ENCODE measurements at places on chromosomes 12 and 14.

GRCh38 chr14:104462651-104463630, 116.6 kb upstream of the C14orf180 start:
- no peak for DNase-seq

DNA sequence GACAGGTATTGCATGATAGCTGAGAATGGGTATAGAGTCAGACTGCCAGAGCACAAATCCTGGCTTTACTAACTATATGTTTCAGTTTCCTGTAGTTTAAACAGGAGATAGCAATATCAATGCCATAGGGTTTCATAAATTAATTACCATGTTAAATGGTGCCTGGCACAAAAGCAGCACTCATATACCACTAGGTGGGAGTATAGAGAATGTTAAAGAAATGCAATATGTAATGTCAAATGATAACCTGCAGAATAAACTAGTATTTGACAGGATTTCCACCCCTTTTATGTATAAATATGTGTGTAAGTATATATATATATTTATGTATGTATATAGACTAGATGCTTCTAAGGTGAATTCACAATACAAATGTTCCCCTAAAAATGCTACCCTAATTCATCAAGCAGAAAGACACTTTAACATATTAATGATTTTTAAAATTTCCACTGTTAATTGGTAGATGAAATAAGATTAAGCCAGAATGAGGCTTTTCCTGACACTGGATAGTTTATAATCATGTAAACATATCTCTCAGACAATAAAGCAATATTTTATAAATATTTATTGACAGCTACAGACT, 8.6 kb downstream of the WDR89 start:
- DNase-seq: no peak

GRCh38 chr12:26097046-26097878, 27.6 kb downstream of the BHLHE41 start:
- DNase-seq: no peak

- DNase-seq: peak; percentile 45
Observed at GRCh38 chr12:89016970-89017778, 335.1 kb downstream of the DUSP6 start.

GRCh38 chr14:69612783-69613130, 1.4 kb downstream of the SUSD6 start:
- DNase-seq: no peak

- DNase-seq: no peak
Observed at GRCh38 chr12:768434-768833, 16.1 kb downstream of the WNK1 start.

DNA sequence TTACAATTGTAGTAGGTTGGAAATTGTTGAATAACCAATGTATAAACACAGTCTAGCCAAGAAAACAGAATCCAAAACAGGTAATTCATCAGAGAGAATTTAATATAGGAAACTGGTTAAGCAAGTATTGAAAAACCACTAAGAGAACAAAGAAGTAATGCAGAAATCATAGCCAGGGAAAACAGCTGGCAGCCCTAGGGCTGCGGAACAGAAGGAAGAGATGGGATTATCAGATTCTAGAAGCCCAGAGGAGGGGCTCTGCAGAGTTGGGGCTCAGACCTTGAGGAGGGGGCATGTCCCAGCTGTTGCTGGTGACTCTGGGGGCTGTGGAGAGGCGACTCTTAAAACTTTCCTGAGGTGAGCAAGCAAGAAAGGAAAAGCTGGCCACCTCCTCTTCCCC, 49.4 kb downstream of the CD9 start:
- no peak for DNase-seq

DNA sequence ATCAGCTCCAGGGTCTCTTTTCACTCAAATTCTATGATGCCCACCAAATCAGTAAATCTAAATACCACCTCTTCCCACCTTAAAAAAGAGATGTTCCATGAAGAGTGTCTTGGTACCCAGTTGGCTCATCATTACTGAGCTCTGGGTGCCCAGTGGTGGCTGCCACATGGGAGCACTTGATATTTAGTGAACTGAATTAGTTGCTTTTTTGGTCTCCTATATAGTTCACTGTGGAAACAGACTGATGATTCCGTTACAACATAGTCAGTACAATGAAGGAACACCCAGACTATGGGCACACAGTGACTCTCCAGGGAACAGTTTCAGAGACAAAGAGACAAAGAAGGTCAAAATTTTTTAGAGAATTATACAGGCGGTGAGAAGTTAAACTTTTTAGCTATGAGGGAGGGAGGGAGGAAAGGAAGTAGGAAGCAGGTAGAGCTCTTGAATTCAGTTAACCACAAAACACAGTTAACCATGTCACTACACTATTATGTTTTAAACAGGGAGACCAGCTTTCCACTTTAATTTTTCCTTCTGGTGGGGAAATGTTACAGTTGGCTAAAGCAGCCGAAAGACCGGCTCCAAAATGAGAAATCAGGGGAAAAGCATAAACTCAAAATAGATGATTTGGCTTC, 14.6 kb upstream of the YY1 start:
- DNase-seq: no peak

Measured in kidney epithelial cell (primary cell).